ENCODE measurements at places on chromosomes 11 and 22.

DNA sequence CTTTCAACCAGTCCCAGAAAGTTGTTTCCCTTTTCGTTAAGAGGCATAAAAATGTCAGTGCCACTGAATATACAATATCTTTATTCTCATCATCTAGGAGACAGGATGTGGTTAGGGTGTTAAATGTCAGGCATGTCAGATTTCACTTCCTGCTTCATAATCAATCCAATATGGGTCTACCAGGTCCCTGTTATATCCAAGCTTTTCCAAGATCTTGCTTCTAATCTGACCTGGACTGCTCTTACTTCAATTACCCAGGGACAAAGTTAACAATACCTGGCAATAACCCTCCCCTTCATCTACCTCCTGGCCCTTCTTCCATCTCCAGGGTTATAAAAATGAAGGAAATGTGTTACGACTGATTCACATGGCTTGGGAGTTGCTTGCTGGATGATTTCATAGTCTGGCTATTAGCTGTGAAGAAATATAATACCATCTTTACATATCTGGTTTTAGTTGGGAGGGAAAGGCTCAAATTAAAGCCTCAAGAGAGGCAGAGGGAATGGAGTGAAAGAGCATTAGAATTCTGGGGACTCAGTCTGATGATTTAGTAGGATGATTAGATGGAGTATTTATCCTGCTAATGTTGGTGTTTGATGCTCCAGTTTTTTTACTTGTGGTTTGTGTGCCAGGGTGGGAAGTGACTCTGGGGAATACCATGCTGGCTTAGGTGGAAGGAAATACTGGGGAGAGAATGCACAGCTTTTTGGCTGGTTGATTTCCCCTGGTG is 534.3 kb downstream of the ETS1 start:
- DNase-seq = no peak

- no peak for DNase-seq
Measured at GRCh38 chr11:75244052-75244814, 3.7 kb downstream of the TPBGL start.

GRCh38 chr11:117143390-117143789 is 697 bp upstream of the PAFAH1B2 start:
- peak; percentile 19 for DNase-seq

GRCh38 chr11:121071846-121072450 is 29.1 kb upstream of the TECTA start:
- no peak for DNase-seq

DNA sequence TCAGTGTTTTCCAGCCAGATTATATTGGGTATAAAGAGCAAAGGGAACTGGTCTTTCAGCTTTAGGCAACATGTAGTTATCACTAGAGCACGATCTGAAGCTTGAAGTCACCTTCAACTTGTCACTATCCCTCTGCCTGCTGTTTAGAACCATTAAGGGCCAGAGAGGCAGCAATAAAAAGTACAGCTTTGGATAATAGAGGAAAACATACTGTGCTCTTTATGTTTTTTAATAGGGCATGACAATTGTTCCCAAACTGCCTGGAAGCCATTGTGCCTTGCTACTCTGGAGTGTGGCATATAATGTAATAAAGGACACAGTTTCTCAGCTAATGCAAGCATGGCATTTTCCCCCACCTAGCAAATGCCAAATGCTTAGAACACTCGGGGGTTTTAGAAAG is 1912.0 kb upstream of the RAG2 start:
- no peak for DNase-seq

GRCh38 chr11:63643205-63643604 is 28.0 kb downstream of the ATL3 start:
- DNase-seq = no peak

- no peak for DNase-seq
Measured at GRCh38 chr11:65295001-65295400, 19.7 kb upstream of the CDC42EP2 start.

- DNase-seq = no peak
Measured at GRCh38 chr11:73734993-73735392, 25.9 kb downstream of the RAB6A start.

DNA sequence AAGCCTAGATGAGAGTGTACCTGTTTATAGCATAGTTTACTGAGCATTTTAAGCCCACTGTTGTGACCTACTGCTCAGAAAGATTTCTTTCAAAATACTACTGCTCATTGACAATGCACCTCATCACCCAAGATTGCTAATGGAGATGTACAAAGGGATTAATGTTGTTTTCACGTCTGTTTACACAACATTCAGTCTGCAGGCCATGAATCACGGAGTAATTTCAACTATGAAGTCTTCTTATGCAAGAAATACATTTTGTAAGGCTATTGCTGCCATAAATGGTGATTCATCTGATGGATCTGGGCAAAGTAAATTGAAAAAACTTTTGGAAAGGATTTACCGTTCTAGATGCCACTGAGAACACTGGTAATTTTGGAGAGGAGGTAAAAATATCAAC is 112.9 kb downstream of the KIF18A start:
- DNase-seq = no peak

- DNase-seq = peak; percentile 42
Measured at GRCh38 chr22:44550711-44551491, 52.9 kb upstream of the RTL6 start.

DNA sequence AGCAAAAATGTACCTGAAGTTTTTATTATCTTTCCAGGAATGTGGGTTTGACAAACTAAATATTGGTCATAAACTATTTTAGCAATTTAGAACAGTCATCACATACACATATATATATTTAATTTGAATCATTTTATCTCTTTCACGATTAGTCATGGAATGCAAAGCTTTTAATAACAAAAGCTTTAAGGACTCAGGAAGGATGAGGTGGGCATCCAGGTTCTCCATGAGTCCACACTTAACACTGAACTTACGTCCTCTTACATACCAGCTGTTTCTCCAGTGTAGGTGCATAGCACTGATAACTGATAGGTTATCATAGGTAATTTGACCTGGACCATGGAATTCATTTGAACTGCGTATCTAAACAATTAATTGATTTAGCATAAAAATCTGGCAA is 28.1 kb upstream of the GNAZ start:
- no peak for DNase-seq

All from activated naive CD4-positive, alpha-beta T cell treated with Interleukin-2 at 50 U/mL for 16 hours (primary cell).